ENCODE measurements at places on chromosomes 12 and 14.
A peak's percentile ranks its signal among the peaks of the same experiment; 100 is the strongest.

GRCh38 chr14:52700701-52701172, 5.4 kb upstream of the ERO1A start:
- DNase-seq: no peak

DNA sequence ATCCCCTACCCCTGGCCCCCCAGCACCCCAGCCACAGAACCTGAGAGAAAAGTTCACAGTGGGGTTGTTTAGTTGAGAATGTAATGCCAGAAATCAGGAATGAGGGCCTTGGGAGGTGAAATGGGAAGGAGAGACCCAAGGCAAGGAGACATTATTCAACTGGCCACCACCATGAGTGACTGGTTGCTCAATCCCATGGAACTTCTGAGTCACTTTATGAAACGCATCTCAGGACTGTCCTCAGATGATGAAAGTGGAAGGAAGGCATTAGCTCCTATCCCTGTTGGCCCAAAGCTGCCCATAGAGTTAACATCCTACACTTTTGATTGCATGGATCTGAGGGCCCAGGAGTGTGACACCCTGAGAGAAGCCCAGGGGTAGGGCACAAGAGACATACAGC, 25.4 kb upstream of the TCL1A start:
- DNase-seq: no peak

DNA sequence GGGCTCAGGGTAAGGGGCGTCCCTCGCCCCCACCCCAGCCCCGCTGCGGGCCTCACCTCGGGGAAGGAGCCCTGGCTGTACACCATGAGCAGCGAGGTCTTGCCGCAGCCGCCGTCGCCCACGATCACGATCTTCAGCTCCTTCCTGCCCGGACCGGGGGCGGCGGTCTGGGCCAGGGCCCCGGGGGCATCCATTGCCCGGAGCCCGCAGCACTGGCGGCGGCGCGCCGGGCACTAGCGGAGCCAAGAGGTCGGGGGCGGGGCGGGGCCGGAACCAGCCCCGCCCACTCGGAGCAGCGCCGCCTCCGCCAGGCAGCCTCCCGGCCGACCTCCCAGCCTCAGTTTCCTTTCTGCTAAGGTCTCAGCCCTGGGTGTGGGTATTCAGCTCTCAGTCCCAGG, at the start of gene RHOF:
TSS of gene RHOF (minus strand) at position 249 of the 398 bp plus-strand sequence. CDS start at position 194, 55 bp downstream.
- DNase-seq: no peak

GRCh38 chr14:67240168-67240932, 885 bp upstream of the PALS1 start:
- DNase-seq: peak; percentile 5

GRCh38 chr12:84594157-84594556, 318.4 kb downstream of the SLC6A15 start:
- no peak for DNase-seq

DNA sequence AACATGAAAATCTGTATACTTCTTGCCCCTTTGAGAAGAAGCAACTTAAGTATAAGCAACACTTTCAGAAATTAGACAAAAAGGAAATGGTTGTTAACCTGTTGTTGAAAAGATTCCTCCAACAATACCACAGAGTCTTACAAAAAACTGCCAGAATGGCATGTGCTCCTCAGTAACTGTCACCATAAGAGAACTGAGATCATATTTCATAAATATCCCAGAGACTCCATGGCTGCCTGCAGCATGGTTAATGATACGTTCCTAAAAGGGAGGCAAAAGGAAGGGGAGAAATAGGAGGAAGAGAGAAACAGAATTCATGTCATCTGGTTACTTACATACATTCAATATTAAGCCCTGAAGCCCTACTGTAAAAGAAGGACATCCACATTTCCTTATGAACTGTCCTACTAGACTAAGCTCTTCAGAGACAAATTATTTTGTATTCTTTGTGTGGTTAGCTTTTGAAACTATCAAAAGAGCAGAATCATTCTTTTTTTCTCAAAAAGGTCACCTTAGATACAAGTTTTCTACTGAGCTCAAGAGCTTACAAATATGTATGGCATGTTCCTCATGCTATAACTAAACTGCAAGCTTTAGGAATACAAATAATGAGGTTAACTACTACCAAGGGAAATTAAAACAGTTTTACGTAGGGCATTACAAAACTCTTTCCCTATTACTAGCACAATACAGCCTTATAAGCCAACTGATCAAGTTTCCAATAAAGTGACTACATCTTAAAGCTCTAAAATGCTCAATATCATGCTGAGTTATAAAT, 37.8 kb downstream of the ERGIC2 start:
- no peak for DNase-seq

GRCh38 chr14:103129301-103130016, 6.2 kb downstream of the TNFAIP2 start:
- no peak for DNase-seq

DNA sequence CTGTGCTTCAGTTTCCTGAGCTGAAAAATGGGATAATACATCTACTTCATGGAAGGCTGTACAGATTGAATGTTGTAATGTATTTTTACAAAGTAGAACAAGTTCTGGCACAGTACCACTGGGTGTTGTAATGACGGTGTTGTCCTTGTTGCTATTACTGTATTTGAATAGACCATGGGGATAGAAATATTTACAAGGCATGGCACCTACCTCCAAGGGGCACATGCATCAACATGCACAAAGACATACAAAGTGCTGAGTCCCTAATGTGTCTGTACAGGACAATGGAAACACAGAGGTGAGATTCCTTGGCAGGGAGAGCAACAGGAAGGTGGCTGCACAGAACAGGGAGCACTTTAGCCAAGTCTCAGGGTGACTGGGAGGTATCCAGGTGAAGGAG, 930.6 kb upstream of the TMEM132C start:
- no peak for DNase-seq

DNA sequence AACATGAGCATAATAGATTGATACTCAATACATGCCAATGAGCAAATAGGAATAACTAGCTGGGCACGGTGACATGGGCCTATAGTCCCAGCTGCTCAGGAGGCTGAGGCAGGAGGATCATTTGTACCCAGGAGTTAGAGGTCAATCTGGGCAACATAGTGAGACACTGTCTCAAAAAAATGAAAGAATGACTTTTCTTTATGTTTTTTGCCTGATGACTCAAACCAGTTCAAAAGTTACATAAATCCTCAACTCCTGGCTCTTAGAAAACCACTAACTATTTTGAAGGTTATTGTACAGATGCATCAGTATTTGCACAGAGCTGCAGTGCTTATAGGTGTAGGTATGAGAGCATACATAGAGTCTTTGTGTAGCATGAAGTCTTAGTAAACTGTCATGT, 219.2 kb upstream of the RGS6 start:
- DNase-seq: no peak

DNA sequence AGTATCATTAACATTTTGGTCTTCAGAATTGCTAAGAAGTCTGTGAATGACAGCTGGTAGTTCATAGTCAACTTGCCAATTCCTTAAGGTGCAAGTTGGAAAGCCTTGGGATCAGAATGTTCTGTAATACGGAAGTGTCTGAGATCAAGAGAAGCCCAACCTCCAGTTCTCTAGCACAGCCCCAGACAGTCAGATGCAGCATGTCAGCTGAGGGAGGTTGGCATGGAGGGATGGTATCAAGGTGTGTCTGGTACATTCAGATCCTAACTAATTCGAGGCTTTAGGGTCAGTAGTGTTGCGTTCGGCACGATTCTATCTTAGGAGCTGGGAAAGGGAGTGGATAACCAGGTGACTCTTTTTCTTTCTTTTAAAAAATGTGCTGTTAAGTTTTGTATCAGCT, 38.3 kb downstream of the FNTB start:
- DNase-seq: no peak

- no peak for DNase-seq
Measured at GRCh38 chr14:39451811-39452210, 19.6 kb upstream of the FBXO33 start.

DNA sequence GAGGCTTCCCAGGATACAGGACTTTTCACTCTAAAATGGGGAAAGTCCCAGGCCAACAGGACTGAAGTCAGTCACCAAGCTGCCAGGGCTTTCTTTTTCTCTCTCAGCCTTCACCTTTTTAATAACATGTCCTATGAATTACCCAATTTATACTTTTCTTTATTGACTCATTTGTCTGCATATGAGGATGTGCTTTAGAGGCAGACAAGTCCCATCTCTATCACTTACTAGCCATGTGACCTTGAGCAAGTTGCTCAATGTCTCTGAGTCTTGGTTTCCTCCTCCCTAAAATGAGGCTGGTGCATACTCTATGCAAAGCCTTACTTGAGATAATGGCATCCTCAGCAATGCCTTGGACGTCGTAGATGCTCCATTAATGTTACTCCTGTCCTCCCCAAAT, 98.1 kb upstream of the TMPO start:
- peak; percentile 67 for DNase-seq

DNA sequence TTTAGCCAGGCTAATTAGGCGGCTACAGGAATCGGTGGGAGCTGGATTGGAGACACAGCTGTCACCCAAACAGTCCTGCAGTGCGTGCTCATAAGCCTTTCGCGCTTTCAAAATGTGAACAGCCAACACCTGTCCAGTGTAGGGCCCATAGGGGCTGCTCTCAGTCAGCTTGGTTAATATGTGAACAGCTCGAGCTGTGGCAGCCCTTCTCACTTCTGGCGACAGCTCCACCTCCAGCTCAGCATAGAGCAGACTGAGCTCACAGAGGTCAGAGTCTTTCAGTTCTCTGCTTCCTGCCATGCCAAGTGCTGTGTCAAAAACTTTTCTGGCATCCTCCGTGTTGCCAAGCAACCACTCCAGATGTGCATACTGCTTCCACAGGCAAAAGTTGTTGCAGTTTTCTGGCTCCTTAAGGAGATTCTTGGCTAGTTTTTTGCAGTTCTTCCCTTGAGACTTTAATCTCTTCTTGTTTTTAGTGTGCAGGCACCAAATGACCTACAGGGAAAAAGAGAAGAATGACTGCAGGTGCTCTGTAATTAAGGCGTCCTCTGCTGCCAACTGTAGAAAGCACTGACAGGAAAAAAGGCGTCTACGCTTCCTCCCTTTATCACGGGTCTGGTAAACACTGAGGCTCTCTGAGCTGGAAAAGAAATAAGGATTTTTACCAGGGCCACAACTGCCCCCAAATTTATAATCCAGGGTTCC, 32.5 kb downstream of the PSMC1 start:
- DNase-seq: no peak

DNA sequence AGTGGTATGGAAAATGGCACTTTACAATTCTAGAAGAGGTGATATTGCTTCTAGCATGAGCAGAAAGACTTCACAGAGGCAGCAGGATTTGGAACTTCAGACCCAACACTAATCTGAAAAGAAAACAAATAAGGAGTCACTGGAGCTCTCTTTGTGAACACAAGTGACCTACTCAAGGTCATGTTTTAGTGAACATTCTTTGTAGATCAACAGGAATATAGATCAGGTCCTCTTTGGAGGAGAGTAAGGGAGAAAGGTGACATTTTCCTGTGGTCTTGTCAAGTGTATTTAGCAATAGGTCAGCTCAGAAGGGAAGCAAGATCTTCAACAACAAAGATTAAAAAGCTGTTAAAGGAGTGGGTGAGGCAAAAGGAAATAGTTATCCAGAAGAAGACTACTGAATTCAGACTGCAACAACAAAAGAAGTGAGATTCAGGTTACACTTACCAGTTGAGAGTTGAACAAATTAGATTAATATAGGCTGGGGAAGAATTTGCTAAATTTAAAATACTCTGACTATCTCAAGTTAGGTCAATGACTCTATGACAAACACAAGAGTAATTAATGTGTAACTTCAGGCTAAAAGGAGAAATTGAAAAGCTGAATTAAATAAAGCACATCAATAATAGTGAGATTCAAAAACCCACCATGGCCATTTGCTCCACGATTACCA, 528.2 kb downstream of the RPS29 start:
- DNase-seq: no peak

DNA sequence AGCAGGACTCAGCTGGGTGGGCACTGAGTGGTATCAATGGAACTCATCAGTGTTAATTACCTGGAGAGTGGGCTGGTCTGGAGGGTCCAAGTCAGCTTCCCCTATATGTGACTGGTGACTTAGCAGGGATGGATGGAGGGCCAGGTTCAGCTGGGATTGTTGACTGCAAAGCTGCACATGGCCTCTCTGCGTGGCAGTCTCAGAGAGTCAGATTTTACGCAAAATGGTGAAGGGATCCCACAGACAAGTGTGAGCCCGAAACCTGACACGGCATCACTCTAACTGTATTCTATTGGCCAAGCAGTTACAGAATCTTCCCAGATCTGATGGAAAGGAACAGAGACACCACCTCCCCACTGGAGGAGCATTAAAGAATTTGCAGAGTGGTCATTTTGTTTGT, 716.0 kb upstream of the TBX3 start:
- DNase-seq: no peak

DNA sequence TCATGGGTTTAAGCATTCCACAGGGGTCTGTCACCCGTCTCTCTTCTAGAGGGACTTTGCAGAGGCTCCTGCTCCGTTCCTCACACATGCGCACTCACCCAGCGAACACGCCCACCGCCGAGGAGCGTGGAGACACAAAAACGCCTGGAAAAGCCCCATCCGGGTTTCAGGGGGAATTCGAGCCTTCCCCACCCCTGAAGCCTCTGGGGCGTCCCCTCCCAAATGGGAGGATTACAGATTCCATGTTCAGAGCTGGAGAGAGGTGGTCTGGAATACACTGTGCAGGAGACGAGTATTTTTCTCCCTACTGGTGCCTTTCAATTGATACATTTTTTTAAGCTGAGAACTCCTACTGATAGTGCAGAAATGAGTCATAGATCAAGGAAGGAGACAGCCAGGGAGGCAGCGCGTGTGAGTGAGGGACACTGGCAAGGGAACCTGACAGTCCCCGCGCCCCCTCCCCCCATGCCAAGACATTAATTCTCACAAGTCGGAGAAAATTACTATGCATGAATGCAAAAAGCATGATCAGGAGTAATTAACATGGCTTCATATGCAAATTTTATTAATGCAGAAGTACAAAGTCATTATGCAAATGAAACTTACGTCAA, 36.9 kb downstream of the BCL11B start:
- DNase-seq: no peak

DNA sequence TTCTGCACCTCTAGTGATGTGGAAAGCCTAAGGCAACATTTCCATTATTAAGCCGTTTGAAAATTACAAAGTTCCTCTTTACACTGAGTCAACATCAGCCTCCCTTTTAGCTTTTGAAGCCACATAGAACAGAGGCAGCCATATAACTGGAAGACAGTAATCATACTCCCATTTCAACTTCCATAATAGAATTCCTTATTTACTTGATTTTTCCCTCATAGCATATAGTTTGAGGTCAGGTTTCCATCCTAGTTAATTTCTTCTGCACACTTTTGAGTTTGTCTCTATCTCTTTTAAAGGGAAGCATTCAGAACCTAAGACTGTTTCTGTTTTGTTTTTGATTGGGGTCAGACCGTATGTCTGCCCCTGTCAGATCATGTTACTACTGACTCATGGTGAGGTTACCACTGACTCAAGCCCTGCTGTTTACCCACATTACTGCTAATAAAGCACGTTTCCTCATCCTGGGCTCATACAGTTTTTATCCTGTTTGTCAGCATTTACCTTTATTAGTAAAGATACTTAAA, 161.0 kb downstream of the SLC38A4 start:
- no peak for DNase-seq

Measured in HL-60 (cell line).